ENCODE measurements at places on chromosomes 12 and 14. TPM values are rescaled to one million over a fixed set of nuclear protein-coding genes. Genes with fewer than 3 reads are reported as not detected.

DNA sequence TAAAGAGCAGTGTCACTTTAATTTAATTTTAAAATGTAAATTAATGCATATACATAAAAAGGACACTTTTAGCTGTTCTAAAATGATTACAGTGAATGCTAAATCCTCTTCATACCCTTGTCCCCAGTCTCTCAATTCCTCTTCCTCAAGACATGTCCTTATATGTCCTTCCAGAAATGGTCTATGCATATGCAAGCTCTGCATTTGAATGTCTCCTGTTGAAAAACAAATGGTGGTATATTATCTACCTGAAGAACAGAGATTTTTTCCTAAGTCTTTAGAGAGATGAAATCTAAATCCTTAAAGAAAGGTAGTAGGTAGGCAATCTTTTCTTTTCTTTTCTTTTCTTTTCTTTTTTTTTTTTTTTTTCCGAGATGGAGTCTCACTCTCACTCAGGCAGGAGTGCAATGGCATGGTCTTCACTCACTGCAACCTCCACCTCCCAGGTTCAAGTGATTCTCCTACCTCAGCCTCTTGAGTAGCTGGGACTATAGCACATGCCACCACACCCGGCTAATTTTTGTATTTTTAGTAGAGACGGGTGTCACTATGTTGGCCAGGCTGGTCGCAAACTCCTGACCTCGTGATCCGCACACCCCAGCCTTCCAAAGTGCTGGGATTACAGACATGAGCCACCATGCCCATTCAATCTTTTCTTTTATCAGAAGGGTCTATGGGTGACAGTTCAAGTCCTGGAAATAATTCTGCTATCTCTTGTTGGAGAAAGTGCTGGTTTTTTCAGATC is 180.5 kb downstream of the PRKCH start:
- H3K27ac ChIP-seq, result peak overlapping the region; percentile 97
- H3K27me3 ChIP-seq, result no peaks in the 10 kb centered on the region
- ATAC-seq, result no peak

- H3K27me3 ChIP-seq, result peaks cover 3% of the 10 kb centered on the region
- H3K4me3 ChIP-seq, result no peak overlapping the region
- ATAC-seq, result peak; percentile 75
- peaks cover 6% of the 10 kb centered on the region for H3K4me1 ChIP-seq
These were observed 7.3 kb downstream of the BCL7A start for GRCh38 chr12:122028905-122029560.

Gene THAP2
- total RNA-seq, result 8.7 TPM

Gene APOF
- not detected for total RNA-seq

DNA sequence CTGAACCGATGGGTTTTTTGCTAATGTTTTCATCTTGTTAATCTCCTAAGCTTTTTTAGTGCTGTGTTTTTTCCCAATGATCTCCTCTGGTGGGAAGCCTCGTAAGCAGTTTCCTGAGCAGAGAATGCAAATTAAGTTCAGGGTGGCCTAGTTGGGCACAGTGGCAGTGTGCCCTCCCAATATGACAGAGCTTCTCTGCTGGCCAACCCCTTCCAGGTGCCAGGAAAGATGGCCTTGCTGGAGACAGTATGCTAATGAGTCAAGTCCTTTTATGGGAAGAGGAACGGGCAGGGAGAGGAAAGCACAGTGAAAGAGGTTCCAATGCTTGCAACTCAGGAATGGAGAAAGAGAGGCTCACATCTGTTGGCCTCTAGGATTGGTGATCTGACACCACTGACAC is 115.8 kb downstream of the GCH1 start:
- no peaks in the 10 kb centered on the region for H3K36me3 ChIP-seq
- H3K4me1 ChIP-seq, result no peaks in the 10 kb centered on the region
- no peaks in the 10 kb centered on the region for H3K27me3 ChIP-seq
- no peak overlapping the region for H3K27ac ChIP-seq

Gene CISTR
- total RNA-seq, result not detected

DNA sequence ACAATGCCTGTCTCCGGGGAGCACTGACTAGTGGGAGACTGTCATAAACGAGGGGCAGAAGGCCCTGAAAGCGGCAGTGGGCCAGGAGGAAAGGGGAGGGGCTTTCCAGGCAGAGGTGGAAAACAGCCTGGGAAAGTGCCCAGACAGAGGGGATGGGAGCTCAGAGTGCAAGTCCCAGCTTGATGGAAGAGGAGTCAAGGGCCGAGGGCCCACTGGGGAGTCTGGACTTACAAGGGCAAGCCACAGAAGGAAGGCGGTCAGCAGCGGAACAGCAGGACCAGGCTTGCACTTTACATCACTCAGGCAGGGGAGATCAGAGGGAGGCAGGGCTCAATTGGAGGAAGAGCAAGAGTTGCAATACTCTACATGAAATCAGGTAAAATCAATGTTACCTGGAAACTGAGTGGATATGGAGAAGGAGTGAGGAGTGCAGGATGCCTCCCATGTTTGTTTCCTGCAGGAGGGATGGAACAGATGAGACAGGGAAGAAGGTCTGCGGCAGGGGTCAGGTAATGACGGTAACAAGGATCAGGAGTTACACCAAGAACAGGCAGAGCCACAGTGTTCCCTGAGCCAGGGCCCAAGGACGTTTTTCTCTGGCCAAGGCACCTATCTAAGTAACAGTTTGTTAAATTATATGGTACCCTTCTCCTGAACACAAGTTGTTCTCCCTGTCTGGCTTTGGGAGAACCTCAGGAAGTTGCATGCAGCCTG is 23.8 kb downstream of the PXN start:
- H3K27ac ChIP-seq, result peak overlapping the region; percentile 79
- H3K36me3 ChIP-seq, result peaks cover 17% of the 10 kb centered on the region
- ATAC-seq, result no peak
- peaks cover 22% of the 10 kb centered on the region for H3K4me1 ChIP-seq
- H3K27me3 ChIP-seq, result no peaks in the 10 kb centered on the region

DNA sequence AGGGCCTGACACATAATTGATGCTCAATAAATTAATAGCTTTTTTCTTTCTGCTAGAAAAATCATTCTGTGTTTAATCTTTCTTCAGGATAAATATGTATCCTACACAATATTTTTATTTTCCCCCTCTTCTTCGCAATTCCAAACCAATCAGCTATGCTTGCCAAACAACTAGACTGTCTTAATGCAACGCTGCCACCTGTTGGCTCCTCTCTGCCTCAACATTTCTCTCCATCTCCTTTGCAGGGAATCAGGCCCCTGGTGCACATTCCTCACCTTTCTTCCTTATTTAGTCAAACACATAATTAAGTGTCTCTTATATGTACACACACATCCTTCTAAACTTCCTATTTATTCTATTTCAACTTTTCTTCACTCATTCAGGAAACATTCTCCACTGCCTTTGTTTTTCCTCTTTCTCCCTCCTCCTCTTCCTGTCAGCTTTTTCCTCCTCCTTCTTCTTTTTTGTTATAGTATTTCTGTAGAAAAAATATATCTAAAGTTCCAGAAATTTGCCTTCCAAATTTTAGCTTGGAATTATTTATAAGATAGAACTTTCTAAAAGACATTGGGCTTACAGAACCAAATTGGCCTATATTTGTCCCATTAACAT is 406.0 kb downstream of the PRKD1 start:
- H3K4me3 ChIP-seq, result no peak overlapping the region
- no peak overlapping the region for H3K27ac ChIP-seq
- H3K27me3 ChIP-seq, result no peaks in the 10 kb centered on the region
- no peak for ATAC-seq

DNA sequence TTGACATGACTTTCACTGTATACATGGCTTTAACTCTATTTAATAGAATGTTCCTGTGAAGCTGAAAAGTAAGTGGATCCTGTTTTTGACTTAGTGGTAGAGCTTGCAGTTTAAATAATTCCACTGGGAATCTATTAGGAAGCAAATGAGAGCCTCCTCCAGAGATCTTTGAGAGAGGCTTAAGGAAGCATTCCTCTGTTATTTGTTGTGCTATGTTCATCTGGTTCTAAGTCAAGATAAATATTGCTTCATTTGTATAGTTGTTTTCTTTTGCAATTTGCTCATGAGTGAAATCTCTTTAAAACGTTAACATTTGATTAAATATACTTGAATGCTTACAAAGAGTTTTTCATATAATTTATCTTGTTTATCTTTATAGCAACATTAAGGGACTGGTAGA is 70.4 kb downstream of the TMTC2 start:
- no peaks in the 10 kb centered on the region for H3K27me3 ChIP-seq
- no peak for ATAC-seq
- no peak overlapping the region for H3K4me3 ChIP-seq
- no peaks in the 10 kb centered on the region for H3K36me3 ChIP-seq

- peak overlapping the region; percentile 56 for H3K27ac ChIP-seq
- peaks cover 25% of the 10 kb centered on the region for H3K4me1 ChIP-seq
- ATAC-seq, result peak; percentile 48
- H3K27me3 ChIP-seq, result no peaks in the 10 kb centered on the region
These were observed 15.8 kb upstream of the TMEM30B start for GRCh38 chr14:61296719-61297502.

- no peak for ATAC-seq
- H3K4me3 ChIP-seq, result no peak overlapping the region
- H3K27ac ChIP-seq, result no peak overlapping the region
- H3K36me3 ChIP-seq, result no peaks in the 10 kb centered on the region
- no peaks in the 10 kb centered on the region for H3K27me3 ChIP-seq
These were observed 1112.7 kb downstream of the LRFN5 start for GRCh38 chr14:42719391-42719790.

GRCh38 chr14:71036433-71036832 is 129.2 kb downstream of the PCNX1 start:
- no peak overlapping the region for H3K27ac ChIP-seq
- peaks cover 9% of the 10 kb centered on the region for H3K4me1 ChIP-seq
- no peaks in the 10 kb centered on the region for H3K27me3 ChIP-seq
- peaks cover 84% of the 10 kb centered on the region for H3K36me3 ChIP-seq
- no peak for ATAC-seq
- no peak overlapping the region for H3K4me3 ChIP-seq

DNA sequence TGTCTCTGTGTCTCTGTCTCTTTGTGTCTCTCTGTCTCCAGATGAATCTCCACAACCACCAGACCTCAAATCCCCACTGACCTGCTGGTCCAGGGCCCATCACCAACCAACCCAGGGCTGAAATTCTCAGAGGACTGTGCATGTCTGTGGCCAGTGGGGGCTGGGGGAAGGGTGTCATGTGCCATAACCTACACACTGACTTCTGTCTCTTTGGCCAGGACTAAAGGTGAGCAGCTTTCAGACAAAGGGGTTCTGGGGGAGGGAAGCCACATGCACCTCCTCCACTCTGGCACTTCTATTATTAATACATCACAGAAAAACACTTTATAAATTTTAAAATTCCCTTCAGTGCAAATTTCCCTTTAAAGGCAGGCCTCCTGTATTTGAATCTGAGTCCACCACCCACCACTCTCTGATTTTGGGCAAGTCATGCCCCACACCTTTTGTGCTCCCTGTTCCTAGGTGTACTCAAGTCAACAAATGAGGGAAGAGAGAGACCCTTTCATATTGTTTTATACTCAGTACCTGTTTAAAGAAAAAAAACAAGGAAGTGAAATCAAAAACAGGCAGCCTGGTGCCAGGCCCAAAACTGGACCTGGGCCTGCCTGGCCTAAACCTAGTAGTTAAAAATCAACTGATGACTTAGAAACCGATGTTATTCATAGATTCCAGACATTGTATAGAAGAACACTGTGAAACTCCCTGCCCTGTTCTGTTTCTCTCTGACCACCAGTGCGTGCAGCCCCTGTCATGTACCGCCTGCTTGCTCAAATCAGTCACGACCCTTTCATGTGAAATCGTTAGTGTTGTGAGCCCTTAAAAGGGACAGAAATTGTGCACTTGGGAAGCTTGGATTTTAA is 80.2 kb downstream of the TUNAR start:
- H3K27ac ChIP-seq, result no peak overlapping the region
- H3K27me3 ChIP-seq, result peaks cover 39% of the 10 kb centered on the region
- no peak for ATAC-seq
- H3K4me3 ChIP-seq, result no peak overlapping the region

Gene GARIN6
- total RNA-seq, result not detected

DNA sequence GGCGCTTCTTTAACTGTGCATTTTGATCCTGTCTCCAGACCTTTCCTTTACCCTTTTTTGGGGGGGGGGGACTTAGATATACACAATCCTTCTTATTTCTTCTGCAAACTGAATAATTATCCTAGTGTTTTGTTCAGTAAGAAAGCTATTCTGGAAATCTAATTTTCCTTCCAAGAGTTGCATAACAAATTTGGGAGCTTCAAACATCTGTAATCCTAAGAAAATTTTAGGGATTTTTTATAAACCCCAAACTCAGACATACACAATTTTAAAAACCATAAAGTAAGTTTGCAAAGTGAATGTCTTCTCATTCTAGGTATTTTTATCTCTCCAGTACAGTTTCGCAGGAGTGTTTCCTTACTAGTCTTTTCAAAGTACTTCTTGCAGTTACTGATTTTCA is 182.7 kb upstream of the E2F7 start:
- no peak for ATAC-seq
- H3K4me3 ChIP-seq, result no peak overlapping the region
- no peaks in the 10 kb centered on the region for H3K27me3 ChIP-seq
- H3K36me3 ChIP-seq, result no peaks in the 10 kb centered on the region
- no peaks in the 10 kb centered on the region for H3K4me1 ChIP-seq
- H3K27ac ChIP-seq, result no peak overlapping the region

DNA sequence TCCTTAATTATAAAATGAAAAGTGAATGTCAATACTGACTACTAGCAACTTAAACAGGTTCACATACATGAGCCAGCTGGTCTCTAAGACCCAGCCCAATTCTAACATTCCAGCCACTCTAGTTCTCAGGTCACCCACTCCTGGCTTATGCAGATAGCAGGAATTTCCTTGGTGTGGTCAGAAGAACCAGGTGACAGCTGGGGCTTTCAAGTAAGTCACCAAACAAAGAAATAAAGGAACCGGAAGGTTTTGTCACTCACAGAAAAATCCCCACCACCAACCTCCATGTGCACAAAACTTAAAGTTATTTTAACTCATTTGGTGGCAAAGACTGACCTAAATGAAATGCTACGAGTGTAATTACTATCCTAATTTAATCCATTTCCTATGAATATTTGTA is 129.6 kb upstream of the CDKN3 start:
- no peak overlapping the region for H3K27ac ChIP-seq
- H3K36me3 ChIP-seq, result no peaks in the 10 kb centered on the region
- H3K27me3 ChIP-seq, result peaks cover 12% of the 10 kb centered on the region
- ATAC-seq, result peak; percentile 21
- no peak overlapping the region for H3K4me3 ChIP-seq

GRCh38 chr14:94317259-94317658 is 5.9 kb downstream of the SERPINA6 start:
- peaks cover 3% of the 10 kb centered on the region for H3K27me3 ChIP-seq
- H3K4me1 ChIP-seq, result peaks cover 4% of the 10 kb centered on the region
- H3K27ac ChIP-seq, result no peak overlapping the region

- H3K4me1 ChIP-seq, result no peaks in the 10 kb centered on the region
- no peak overlapping the region for H3K4me3 ChIP-seq
- no peak for ATAC-seq
- H3K36me3 ChIP-seq, result no peaks in the 10 kb centered on the region
These were observed 594.7 kb downstream of the CCER1 start for GRCh38 chr12:90360300-90360699.

DNA sequence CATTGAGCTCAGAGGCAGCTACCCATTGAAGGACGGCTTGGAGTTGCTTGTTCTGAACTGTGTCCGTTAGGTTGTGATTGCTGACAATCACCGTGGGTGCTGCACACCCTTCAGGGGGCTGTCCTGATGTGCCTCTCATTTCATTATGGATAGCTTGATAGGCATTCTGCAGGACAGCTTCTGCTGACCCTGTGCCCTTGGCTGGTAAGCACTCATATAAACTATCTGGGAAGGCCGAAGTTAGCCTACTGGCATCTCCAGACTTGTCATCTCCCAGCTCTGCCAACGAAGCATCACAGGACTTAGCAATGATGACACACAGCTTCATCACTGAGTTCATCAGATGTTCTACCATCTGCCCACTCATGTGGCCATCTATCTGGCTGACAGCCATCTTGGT is 22.3 kb downstream of the AKAP3 start:
- no peaks in the 10 kb centered on the region for H3K4me1 ChIP-seq
- no peaks in the 10 kb centered on the region for H3K36me3 ChIP-seq
- H3K27me3 ChIP-seq, result no peaks in the 10 kb centered on the region

Measured in activated T-helper 17 cell treated with anti-CD3 and anti-CD28 coated beads, Interleukin-2, amount 50 U/mL, for 72 hours (primary cell).